Stimulated activated CD8-positive, alpha-beta memory T cell treated with anti-CD3 and anti-CD28 coated beads, Interleukin-7, amount 100 ng/mL, for 48 hours (primary cell): ENCODE measurements at places on chromosomes 3 and 15.

DNA sequence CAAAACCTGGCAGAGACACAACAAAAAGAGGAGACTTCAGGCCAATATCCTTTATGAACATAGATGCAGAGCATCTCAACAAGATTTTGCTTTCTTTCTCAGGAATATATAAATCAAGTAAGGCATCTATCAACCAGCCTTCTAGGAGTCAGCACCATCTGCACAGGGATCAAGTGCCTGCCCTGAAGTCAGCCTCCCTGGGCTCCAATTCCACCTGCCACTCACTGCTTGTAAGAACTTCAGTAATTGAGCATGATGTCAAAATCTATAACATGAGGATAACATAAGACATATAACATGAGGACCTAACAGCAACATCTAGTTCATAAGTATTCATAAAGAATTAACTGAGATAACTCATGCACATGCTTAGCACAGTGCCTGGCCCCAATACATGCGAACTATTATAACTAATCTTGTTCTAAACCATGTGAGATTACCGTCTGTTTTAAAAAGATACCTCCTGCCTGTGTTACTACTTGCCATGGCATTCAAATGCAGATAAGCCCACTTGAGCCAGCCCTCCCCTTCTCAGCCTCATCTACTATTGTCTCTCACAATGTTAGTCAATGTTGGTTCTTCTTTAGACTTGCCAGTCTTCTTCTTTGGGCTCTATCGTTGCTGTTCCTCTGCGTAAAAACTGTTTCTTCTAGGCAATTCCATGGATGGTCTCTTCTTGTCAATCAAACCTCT is 91.6 kb downstream of the PLD1 start:
- no peak for DNase-seq

GRCh38 chr3:136305879-136306278 is 55.7 kb downstream of the PCCB start:
- DNase-seq = no peak

- no peak for DNase-seq
Observed at GRCh38 chr15:31461375-31461774, 134.7 kb downstream of the KLF13 start.

- DNase-seq = no peak
Observed at GRCh38 chr3:56459104-56459496, 9.2 kb downstream of the ERC2 start.

DNA sequence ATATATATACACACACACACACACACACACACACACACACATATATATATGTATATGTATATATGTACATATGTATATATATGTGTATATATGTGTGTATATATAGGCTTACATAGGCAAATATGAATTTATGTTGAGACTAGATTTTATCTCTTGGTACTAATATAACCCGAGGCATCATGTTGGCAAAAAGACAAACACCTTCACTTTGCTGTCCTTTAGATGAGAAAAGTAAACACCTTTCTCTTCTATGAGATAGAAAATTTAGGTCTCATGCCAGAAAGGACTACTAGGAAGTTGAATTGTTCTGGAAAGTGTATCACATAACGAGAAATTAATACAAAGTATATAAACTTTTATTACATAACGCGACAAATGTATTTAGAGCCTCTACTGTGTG is 19.6 kb upstream of the LEO1 start:
- no peak for DNase-seq

DNA sequence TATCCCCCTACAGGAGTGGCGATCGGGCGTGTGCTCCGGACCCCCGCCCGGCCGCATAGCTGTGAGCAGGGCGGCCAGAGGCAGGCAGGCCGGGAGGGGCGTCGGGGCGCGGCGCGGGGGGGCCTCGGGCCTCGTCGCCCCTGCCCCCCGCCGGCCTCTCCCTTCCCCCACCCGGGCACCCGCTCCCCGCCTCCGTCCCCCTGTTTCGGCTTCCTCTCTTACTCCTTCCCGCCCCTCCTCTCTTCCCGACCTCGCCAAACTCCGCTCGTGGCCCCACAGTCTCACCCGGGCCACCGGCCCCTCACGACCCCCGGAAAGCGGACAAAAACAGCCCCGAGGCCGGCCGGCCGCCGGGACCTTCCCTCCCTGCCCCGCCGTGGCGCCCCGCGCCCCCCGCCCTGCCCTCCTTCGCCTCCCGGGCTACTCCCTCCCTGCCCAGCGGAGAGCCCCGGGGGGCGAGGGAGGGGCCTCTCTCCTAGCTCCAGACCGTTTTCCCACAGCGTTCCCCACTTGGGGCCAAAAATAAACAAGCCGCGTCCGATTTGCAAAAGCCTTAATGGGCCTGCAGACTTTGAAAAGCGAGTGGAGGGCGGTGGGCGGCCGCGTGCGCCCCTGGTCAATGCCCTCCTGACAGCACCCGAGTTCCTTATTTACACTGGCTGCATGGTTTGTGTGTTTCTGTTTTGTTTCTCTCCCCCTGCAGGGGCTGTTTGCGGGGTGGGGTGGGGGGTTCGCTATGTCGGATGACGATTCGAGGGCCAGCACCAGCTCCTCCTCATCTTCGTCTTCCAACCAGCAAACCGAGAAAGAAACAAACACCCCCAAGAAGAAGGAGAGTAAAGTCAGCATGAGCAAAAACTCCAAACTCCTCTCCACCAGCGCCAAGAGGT is 1.0 kb downstream of the UBE2E1 start:
- no peak for DNase-seq

DNA sequence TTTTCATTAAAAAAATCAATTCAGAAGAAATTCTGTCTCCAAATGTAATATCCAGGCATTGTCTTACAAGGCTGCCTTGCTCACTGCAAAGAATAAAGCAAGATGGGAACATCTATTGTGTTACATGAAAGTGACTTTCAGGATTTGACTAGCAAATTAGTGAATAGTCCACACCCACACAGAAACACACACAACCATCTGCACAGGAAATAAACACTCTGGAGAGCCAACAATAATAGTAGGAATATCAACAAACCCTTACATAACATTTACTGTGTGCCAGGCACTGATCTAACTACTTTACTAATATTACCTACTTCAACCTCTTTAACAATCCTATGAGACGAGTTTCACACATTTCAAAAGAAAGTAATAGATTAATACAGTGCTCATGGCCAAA is 28.9 kb upstream of the ZNF385D start:
- no peak for DNase-seq

GRCh38 chr15:70974004-70974832 is 81.6 kb downstream of the LRRC49 start:
- DNase-seq = no peak
